OCI-M1 (cell line): ENCODE measurements at places on chromosomes 3 and 15.

DNA sequence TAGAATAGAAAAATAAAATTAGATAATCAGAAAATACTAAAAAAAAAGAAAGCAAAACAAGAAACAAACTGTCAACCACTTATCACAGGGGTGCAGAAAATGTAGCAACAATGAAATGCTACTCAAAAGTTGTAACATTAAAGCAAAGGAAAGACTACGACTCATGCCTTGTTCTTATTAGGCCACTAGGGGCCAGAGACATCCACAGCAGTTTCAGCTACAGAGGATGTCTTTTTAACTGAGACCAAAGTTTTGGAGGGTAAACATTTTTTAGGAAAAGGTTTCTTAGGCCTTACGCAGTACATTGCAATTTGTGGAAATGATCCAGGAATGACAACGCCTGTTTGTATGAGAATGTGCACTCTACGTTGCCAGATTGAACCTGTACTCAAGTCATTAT, 15.4 kb upstream of the CADM2 start:
- no peak for DNase-seq

DNA sequence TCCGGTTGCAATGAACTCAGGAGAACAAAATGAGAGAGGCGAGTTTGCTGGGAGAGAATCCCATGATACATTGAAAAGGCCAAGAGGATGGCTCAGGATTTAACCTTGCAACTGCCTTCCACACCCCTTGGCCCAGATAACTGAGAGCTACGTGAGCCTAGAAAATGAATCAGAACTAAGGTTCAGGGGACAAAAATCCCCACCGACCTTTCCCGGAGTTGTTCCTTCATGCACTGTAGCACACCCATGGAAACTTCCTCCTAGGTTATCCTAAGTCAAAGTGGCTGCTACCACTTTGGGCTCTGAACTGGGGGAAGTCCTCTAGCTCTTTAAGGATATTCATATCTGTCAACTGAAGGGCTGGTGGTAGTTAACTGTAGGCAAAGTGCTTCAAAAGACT, 58.3 kb upstream of the SLC4A7 start:
- DNase-seq: no peak

DNA sequence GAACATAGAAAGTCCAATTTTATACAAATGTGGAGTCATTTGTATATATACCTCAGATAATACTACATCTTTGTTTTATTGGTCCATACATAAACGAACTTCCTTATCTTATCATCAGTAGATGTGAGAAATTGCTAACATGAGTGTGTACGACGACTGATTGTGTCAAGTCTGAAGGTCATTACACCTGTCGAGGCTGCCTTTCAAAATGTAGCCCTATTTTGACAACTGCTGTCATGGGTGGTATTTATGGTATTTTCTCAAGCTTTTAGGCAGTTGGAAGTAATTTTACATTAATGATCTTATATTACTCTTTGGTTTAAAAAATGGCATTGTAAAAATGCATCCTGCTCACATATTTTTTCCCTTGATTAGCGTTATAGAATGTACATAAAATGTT, 183.7 kb upstream of the DNAJC19 start:
- DNase-seq: no peak

DNA sequence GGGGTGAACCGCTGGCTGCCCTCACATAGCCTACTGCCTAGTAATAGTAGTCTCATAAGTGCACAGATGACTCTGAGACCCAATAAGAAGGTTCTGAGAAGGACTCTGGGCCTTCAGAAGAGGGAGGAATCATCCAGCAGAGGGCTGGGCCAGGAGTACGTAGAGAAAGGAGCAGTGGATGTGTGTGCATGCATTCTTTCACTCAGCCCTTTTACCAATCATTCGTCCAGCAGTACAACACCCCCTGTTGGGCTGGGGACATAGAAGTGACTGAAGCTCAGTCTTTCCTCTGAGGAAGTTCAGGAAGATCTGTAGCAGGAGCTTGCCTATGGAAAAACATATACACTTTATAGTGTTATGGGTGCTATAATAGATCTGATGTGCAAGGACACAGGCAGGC, 333.1 kb downstream of the CLSTN2 start:
- DNase-seq: no peak

- peak; percentile 15 for DNase-seq
Observed at GRCh38 chr15:77292969-77293558, 126.8 kb downstream of the PEAK1 start.

DNA sequence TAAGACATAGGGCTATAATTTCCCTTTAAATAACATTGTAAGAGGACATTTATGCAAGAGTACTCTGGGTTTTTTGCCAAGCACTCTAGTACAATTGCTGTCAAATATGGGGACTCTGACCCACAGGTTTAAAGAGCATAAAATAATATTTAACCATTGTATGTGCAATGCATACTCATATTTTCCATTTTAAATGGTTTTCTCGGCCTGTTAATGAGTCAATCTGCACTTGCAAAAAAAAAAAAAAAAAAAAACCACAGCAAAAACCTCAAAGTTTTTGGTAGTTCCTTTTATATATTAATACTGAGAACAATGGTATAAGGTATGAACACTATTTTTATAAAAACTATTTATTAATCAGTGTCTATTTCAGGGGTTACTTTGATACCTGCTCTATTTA, 304.0 kb upstream of the CBLB start:
- peak; percentile 39 for DNase-seq

GRCh38 chr3:65422154-65422553, 616.6 kb downstream of the MAGI1 start:
- DNase-seq: no peak
